ENCODE measurements at places on chromosomes 1 and 21. TPM values are rescaled to one million over a fixed set of nuclear protein-coding genes. Genes with fewer than 3 reads are reported as not detected.

The EVA1C gene
- 0.10 TPM for total RNA-seq

The OR2L8 gene
- not detected for total RNA-seq

The FCRL1 gene
- not detected for total RNA-seq

The KLF17 gene
- total RNA-seq: not detected

The SEMA6C gene
- 11.2 TPM for total RNA-seq

The KRTAP10-2 gene
- total RNA-seq: not detected

The TRIM45 gene
- 16.1 TPM for total RNA-seq

The GSTM3 gene
- total RNA-seq: 32.1 TPM

The SLC30A2 gene
- total RNA-seq: 0.26 TPM

The SPRR2B gene
- not detected for total RNA-seq

DNA sequence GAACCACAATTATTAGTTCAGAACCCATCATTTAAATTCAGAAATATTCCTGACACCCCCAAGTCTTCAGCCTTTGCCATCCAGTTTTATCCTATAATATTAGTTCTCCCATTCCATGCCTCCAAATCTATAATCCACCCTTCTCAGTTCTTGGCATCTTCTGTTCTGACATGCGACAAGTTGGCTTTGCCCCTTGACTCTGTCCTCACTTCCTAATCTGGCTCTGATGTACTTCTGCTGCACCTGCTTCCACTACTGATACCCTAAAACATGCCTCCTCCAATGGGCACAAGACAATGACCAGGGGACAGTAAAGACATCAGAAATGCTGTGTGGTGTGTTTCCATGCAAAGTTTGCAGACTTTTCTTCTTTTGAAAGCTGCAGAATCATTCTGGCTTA is 17.1 kb upstream of the FBXO28 start:
- DNase-seq: no peak

- no peak for DNase-seq
These were observed 10.9 kb downstream of the NR5A2 start for GRCh38 chr1:200038325-200038980.

DNA sequence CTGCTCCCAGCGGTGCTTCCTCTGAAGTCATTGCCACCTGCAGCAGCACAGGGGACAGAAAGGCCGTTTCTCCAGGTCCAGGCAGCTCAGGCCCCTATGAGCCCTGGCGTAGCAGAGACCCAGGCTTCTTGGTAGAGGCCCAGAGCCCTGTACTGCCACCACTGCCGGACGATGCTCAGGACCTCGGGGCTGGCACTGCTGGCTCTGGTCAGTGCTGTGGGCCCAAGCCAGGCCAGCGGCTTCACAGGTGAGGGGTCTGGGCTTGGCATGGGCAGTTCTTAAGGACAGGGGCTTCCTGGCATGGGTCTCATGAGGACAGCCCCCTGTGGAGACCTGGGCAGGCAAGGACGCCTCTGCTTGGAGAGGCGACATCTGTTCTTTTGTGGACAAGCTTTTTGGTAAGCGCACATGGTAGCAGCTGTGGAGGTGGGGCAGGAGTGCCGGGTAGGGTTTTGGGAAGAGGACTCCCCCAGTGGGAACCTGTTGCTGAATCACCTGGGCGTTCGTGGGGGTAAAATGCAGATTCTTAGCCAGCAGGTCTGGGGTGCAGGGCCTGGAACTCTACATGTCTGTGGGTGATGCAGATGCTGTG is at the start of gene UMODL1:
Gene UMODL1 (plus strand): TSS at position 172 of the 592 bp plus-strand sequence. CDS start 0 bp downstream, at position 172.
- no peak for DNase-seq

- DNase-seq: peak; percentile 29
These were observed 224.2 kb upstream of the RUNX1 start for GRCh38 chr21:35273333-35273732.

DNA sequence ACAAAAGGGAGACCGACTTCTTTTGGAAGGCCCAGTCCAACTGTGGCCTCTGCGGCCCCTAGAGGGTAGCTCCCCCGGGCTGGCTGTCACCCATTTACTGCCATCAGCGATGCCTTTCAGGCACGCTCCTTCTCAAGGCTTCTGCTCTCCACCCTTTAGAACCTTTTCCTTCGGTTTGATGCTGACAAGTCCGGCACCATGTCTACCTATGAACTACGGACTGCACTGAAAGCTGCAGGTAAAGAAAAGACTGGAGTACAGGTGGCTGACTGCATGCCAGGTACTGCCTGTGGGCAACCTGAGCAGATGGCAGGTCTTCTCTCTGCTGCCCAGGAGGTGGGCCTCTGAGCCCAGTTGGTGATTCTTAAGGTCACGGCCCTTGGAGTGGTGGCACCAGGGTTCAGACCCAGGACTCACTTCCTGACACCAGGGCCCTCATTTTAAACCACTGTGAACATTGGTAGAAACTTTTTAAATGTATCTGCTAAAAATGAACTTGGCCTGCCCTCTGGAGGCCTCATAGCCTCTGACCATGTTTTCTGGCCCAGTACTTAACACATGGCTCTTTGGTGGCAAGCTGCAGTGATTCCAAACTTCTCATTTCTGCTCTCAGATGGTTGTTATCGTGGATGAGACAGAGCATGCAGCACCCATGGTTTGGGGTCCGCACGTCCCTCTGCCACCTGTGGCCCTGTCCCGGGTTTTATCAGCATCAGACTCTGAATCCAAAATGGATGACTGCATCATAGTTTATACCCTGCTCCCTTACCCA is 45.7 kb downstream of the CAPN9 start:
- peak; percentile 50 for DNase-seq

DNA sequence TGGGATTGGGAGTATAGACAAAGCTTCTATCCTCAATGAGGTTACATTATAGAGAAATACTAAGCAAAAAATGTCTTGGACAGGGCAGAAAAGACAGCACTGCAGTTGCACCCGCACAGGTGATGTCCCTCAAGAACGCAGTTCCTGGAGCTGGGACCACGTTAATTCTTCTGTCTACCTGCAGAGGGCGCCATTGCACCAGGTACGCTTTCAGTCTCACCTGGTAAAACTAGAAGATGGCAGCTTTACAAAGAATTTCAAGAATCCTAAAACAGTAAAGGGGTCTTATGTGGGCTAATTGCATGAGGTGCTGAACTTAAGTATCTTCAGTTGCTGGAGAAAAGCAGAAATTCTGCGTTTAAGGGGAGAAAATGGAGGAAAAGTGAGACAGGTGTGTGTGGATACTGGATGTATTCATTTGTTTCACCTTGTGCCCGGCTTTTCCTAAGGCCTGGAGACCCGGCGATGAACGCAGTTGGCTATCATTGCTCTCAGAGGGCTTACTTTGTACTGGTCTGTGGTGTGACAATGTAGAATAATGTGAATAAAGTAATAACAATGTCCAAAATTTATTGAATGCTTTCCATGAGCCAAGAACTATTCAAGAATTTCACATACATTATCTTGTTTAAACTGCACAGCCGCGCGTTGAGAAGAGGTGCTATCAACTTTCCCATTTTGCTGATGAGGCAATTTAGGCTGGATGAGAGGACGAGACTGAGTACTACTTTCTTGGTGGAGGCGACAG is 276.3 kb upstream of the GREM2 start:
- peak; percentile 2 for DNase-seq

GRCh38 chr1:223001653-223002634 is 141.1 kb downstream of the TLR5 start:
- DNase-seq: peak; percentile 82

- no peak for DNase-seq
These were observed 3.9 kb downstream of the TMPRSS2 start for GRCh38 chr21:41504030-41504429.

DNA sequence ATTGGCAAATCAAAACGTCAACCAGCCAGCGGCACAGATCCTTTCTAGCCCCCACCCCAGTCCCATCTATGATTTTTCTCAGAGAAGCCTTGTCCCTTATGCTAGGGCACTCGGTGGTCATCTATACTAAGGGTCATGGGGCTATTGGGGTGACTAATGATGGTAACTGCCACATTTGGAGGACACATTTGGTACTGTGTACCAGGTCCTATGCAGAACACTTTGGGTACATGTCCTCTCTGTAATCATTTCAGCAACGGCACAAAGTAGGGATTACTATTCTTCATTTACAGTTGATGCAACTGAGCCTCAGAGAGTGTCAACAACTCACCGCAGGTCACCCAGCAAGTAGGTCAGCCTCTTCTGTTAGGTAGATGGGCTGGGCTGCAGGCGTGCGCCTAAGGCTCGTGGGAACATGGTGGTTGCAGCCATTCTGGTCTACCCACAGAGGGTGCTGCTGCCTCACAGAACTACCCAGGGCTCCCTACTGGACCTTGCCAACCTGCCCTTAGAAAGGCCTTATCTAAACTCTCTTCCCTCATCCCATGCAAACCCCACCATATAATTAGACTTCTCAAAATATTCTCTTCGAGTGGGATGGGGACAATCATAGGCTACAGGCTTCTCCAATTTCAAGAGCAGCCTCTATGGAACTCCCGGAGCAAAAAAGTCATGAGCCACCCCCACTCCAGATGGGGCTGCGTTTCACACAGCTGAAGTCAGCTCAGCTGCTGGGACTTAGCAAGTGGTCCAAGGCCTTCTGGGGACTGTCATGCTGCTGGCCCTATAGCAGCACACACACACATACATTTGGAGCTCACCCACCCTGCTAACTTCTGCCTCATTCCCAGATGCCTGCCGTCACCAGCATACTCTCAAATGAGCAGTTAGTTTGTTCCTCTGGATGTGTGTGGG is 5.8 kb upstream of the SDHB start:
- peak; percentile 94 for DNase-seq

DNA sequence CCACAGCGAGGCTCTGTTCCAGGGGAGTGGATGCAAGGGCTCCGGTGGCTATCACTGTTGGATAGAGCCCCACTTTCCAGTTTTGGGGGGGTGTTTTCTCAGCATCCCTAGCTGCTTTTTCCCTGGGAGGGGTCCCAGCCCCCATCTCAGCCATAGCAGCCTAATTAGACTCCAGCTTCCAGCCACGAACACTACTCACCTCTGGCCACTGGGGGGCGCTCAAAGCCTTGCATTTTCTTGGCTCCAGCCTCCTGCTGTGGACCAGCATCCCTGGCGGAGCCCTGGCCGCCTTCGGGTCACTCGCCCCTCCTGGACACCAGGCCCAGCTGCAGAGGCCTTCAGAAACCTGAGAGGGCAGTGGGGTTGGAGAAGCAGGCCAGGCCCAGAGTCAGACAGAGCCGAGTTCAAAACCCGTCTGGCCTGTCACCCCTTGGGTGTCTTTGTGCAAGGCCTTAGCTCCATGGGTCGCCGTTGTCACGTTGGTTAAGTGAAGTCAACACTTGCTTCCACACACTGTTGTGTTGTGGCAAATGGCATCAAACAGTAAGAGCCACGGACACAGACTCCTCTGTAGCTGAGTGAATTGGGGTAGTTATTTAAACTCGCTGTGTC is 93.5 kb upstream of the ACTL8 start:
- DNase-seq: peak; percentile 84

- DNase-seq: no peak
These were observed 473.3 kb downstream of the NEGR1 start for GRCh38 chr1:71809085-71809484.

DNA sequence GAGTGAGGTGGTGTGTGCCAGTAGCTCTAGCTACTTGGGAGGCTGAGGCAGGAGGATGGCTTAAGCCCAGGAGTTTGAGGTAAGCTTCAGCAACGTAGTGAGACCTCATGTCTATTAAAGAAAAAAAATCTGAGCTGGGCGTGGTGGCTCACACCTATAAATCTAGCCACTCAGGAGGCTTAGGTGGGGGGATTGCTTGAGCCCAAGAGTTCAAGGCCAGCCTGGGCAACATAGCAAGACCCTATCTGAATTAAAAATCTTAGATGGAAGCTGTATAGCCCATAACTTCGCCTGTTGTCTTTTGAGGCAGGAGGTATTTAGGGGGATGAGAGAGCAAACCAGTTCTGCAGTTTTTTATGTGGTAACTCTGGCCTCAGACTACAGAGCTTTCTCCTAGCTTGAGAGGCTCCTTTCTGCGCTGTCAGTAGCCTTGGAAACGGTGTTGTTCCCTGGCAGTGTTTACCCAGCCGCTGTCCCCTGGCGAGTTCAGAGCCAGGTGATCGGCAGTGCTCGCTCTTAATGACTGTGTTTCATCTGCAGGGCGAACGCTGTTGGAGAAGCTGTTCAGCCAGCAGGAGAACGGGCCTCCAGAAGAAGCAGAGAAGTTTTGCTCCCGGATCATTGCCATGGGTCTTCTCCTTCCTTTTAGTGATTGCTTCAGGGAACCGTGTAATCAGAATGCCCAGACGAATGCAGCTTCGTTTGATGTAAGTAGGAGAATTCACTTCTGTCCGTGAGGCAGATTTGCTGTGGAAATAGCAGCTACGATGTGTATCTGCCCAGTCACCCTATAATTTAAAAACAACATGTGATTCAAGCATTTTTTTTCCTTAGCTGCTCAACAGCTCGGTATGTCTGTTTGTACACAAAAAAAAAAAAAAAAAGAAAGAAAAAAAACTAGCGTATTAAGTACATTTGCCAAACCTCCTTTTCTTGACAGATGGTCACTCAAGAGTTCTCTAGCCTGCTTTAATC is 31.2 kb downstream of the FMN2 start:
- DNase-seq: no peak

- DNase-seq: peak; percentile 61
These were observed 836.1 kb upstream of the ADAMTS5 start for GRCh38 chr21:27802816-27803475.

DNA sequence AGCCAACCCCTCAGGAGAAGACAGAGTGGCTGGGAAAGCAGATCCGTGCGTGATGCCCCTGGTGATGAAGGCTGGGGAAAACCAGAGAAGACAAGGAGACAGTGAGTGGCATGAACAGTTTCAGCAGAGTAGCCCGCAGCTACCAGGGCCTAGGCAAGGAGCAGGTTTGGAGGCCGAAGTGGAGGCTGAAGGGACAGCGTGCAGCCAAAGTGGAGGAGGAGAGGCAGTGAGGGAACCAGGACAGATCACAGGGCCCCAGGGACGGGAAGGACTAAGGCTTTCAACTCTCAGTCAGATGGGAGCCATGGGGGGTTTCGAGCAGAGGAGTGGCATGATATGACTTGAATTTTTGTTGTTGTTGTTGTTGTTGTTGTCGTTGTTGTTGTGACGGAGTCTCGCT is 59.9 kb upstream of the SELENON start:
- DNase-seq: no peak

- no peak for DNase-seq
These were observed 28.5 kb downstream of the CR1L start for GRCh38 chr1:207673399-207673798.

GRCh38 chr1:242745079-242745478 is 220.6 kb upstream of the PLD5 start:
- DNase-seq: peak; percentile 91

GRCh38 chr1:44532567-44532944 is 127.5 kb downstream of the RNF220 start:
- no peak for DNase-seq

- DNase-seq: no peak
These were observed 120.1 kb downstream of the PLPP3 start for GRCh38 chr1:56459260-56459659.

DNA sequence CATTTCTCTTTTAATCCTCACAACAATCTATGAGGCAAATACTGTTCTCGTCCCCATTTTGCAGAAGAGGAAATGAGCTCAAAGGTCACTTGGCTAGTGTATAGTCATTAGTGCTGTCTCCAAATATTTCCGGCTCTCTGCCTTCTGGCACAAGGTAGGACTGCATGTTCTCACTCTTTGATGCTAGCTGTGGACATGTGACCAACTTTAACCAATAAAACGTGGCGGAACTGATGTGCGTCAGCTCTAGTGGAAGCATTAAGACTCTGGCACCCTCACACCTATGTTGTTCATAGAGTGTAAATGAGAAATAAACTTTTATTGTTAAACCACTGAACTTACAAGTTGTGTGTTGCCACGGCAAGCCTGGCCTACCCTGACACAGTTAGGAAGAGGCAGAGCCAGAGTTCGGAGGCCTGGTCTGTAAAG is 5.0 kb upstream of the KIF21B start:
- no peak for DNase-seq

Data from SJCRH30 (cell line).